ENCODE measurements at places on chromosomes 5 and 9. TPM values are rescaled to one million over a fixed set of nuclear protein-coding genes. Genes with fewer than 3 reads are reported as not detected.

KCNN2 gene
- polyA plus RNA-seq = not detected

DDX4 gene
- not detected for polyA plus RNA-seq

DIMT1 gene
- polyA plus RNA-seq = 11.5 TPM

RANBP17 gene
- 2.1 TPM for polyA plus RNA-seq

EIF4E1B gene
- polyA plus RNA-seq = not detected

CDX1 gene
- not detected for polyA plus RNA-seq

MYMK gene
- polyA plus RNA-seq = not detected

- H3K27ac ChIP-seq = no peak overlapping the region
- DNase-seq = no peak
- H3K36me3 ChIP-seq = no peaks in the 10 kb centered on the region
- no peaks in the 10 kb centered on the region for H3K4me1 ChIP-seq
These were observed 13.7 kb upstream of the STOM start for GRCh38 chr9:121383715-121384114.

GRCh38 chr5:56668996-56669395 lies 146.4 kb upstream of the MAP3K1 start:
- peaks cover 18% of the 10 kb centered on the region for H3K4me1 ChIP-seq
- no peak overlapping the region for H3K4me3 ChIP-seq
- H3K27me3 ChIP-seq = no peaks in the 10 kb centered on the region
- peak; percentile 40 for DNase-seq

DNA sequence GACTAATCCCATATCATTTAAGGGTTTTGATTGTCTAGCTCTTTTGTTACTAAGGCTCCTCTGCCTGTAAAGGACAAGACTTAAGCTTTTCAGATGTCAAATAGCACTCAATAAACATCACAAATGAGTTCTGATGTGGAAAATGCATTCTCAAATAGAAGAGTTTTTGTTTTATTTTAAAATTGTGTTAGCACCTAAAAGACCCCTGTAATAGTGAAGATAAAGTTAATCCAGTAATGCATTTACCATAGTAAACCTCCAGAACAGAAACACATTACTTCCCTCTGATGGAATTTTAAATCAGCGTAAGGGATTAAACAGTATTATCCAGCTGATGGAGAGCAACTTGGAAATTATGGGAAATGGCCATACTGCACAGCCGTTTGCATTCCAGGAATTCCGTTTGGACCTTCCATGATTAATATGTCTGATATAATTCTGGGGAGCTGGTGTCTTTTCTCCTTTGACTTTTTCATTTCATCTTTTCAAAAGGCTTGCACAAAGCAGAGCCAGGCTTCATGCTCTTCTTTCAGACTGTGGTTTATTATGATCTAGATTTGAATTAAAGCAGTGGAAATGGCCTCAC lies 105.6 kb downstream of the PPP2R2B start:
- H3K27ac ChIP-seq = no peak overlapping the region
- no peak for DNase-seq
- no peaks in the 10 kb centered on the region for H3K4me1 ChIP-seq
- no peak overlapping the region for H3K4me3 ChIP-seq
- H3K36me3 ChIP-seq = no peaks in the 10 kb centered on the region
- H3K27me3 ChIP-seq = no peaks in the 10 kb centered on the region

GRCh38 chr5:137398154-137398553 lies 101.0 kb downstream of the SPOCK1 start:
- DNase-seq = no peak
- H3K27ac ChIP-seq = no peak overlapping the region
- no peak overlapping the region for H3K4me3 ChIP-seq
- no peaks in the 10 kb centered on the region for H3K4me1 ChIP-seq
- no peaks in the 10 kb centered on the region for H3K27me3 ChIP-seq

DNA sequence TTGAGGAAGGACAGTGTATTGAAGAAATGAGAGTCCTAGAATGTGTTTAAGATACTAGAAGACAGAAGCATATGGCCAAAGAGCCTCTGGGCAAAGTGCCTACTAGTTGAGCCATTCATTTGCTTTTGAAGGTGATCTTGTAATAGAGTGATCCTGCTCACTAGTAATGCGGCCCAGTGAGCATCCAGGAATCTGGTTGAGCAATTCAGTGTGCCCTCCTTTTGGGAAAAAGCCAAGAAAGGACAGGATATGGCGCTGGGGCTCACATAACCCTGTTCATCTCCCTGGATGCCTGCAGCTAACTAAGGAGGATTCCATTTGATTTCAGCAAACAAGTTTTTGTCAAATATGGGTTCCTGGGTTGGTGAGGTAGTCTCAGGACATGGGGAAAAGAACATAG lies 16.3 kb downstream of the ADAM19 start:
- no peaks in the 10 kb centered on the region for H3K36me3 ChIP-seq
- peak overlapping the region; percentile 86 for H3K27ac ChIP-seq
- H3K4me3 ChIP-seq = no peak overlapping the region
- H3K4me1 ChIP-seq = peaks cover 87% of the 10 kb centered on the region
- DNase-seq = no peak
- H3K27me3 ChIP-seq = no peaks in the 10 kb centered on the region

All from stomach (tissue), 19 donors.